ENCODE measurements at places on chromosomes 12 and 14.

DNA sequence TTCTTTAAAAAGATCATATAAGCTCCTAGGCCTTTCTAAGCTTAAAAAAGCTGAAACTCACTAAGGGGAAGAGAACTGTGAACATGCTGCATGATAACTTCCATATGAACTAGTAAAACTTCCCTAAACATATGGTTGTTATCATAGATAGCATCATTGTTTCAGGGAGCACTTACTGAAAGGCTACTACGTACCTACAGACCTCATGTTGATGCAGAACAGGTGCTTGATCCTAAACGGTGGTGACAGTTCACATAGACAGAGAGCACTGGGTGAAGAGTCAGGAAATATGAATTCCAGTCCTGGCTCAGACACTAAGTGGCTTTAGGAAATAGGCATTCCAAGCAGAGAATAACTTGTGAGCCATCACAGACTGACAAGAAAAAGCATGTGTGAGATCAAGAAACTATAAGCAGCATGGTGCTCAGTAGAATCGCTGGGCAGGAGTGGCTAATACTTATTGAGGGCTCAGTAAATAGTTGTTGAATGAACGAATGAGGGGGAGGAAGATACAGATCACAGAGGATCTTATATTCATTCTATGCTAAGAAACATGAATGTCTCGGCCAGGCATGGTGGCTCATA, 78.4 kb upstream of the NUDT4 start:
- DNase-seq = no peak

DNA sequence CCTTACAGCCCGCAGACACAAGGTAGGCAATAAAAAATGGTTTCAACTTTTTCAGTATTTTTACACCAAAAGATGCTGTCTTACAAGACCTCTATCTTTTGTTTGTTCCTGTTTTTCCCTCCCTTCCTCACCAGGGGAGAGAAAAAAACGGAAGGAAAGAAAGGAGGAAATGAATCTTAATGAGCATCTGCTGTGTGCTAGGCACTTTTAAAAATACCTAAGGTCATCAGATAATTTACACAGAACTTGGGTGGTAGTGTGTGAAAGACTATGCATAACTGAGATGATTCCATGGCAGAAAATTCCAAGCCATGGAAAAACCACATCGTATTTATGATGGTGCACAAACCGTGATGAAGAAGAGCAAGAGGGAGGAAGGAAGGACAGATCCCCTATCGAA, 121.2 kb downstream of the DIP2B start:
- no peak for DNase-seq

GRCh38 chr12:88805286-88805685, 225.0 kb upstream of the KITLG start:
- DNase-seq = no peak

- no peak for DNase-seq
These were observed 1.5 kb upstream of the DIABLO start for GRCh38 chr12:122227341-122227740.

DNA sequence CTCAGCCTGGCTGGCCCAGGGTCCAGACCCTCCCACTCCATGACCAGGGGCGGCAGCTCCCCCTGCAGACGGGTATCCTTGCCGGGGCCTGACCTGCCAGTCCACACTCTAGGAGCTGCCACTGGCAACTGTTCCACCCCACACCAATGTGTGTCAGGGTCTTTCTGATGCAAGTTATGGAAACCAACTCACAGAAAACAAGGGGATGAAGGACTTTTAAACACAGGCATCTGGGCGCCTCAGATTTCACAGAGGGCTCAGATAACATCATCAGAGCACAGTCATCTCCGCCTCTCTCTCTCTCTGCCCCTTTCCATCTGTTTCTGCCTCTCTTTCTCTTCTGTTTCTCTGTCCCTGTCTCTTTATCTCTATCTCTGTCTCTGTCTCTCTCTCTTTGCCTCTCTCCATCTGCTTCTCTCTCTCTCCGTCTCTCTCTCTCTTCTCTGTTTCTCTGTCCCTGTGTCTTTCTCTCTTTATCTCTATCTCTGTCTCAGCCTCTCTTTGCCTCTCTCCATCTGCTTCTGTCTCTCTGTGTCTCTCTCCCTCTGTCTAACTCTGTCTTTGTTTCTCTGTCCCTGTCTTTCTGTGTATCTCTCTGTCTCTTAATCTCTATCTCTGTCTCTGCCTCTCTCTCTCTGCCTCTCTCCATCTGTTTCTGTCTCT, 67.4 kb upstream of the FBRSL1 start:
- DNase-seq = no peak

DNA sequence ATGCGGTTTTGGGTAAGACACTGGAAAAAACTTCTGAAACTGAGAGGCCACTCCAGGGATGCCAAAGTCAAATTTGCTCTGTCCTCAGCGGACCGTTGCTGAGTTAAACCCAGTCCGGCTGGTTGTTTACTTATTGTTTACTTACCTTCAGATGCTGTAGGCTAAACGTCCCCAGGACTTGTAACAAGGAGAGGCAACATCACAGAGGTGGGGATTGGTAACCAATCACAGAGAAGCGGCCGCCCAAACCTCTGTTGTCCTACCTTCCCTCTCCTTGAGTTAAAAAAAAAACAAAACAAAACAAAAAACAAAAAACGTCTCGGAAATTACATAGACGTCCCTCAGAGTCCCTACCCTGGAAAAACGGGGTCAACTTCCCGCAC, 380 bp downstream of the ANO2 start:
- no peak for DNase-seq

DNA sequence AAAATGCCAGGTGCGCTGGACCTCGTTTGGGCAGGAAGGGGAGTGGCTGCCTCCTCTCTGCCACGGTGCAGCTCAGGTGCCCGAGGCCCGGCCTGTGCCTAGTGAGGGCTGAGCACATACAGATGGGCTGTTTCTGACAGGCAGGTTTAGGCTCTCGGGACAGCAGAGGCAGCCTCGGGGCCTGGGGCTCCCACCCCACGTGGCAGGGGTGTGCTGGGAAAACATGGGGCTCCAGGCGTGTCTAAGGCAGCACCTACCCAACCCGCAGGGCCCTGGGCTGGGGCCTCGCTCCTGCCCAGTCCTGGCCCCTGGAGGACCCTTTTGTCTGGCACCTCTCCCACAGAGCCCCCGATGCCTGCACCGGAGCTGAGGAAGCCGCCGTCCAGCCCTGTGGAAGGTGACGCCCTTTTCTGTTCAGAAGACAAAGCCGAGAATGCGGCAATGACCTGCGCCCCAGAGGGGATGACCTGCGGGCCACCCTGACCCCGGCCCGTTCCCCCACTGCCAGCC, 76.4 kb upstream of the GALNT9 start:
- no peak for DNase-seq

GRCh38 chr12:2775431-2775830, 19.3 kb upstream of the FKBP4 start:
- DNase-seq = no peak

GRCh38 chr12:27637524-27637923, 58.7 kb upstream of the REP15 start:
- no peak for DNase-seq

GRCh38 chr12:57080855-57081254, 2.3 kb upstream of the NEMP1 start:
- no peak for DNase-seq

- DNase-seq = no peak
These were observed 27.4 kb downstream of the CRACR2A start for GRCh38 chr12:3725388-3726115.

DNA sequence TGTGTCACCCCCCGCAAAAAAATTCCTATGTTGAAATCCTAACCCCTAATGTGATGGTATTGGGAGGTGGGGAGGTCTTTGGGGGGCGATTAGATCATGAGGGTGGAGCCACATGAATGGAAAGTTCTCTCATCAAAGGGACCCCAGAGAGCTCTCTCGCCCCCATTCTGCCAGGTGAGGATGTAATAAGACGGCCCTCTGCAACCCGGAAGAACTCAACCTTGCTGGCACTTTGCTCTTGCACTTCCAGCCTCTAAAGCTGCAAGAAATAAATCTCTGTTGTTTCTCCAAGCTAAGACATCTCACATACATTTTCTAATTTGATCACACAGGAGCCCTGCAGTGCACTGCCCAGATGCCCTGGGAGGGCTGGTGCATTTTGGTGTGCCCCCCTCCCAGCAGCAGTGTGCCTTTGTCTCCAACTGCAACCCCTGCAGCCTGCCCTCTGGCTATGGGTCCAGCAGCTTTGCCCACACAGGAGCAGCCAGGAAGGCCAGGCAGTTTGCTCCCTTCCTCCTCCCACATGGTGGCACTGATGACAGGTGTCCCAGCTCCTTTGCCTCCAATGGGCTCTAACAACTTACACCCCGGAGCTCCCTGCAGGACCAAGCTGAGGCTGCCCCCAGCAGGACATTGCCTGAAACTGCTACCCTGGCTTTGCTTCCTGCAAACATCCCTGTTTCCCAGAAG, 59.3 kb downstream of the C14orf132 start:
- DNase-seq = no peak

GRCh38 chr14:52235434-52235833, 32.1 kb upstream of the PTGDR start:
- no peak for DNase-seq

DNA sequence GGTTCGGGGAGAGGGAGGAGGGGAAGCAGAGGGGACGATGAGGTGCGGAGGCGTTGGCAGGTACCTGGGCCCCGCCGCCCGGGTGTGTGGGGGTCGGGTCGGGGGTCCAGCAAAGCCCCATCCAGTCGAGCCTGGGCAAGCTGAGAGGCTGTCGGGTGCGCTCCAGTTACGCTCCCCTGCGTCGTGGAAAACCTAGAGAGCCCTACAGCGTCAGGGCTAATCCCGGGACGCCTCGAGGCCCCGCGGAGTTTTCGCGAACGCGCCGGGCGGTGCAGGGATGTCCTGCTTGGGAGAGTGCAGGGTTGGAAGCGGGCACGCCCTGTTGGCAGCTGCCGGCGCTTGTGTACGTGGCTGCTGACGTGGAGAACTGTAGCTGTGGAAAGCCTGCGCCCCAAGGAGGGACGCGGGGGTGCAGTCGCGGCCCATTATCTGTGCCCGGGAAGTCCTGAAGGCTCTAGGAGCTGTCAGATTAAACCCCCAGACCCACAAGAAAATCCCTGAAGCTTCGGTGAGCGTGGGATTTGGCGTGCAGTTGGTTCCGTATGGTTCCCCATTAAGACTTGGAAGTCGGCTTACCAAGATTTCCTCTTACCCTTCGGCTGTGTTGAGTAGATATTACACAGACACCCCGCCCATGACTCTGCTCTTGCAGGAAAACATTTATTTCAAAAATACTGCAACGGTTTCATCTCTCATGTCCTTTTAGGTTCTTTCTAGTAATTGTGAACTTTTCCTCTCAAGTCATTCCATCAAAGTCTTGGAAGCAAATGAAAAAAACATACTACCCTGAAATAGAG, 11.3 kb upstream of the SLC38A2 start:
- no peak for DNase-seq

DNA sequence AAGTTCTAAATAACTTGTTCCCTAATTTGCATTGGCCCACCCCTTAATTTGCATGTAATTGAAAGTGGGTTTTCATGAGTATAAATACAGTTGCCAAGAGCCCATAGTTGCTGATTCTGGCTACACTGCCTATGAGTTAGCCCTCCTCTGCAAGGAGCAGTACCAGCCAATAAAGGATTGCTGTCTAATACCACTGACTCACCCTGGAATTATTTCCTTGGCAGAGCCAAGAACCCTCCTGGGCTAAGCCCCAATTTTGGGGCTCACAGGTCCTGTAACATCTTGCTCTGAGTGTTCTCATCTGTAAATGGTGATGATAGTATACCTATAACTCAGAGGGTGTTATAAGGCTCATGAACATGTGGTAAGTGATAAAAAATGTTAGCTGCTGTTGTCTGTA, 6.8 kb downstream of the TTC8 start:
- no peak for DNase-seq

DNA sequence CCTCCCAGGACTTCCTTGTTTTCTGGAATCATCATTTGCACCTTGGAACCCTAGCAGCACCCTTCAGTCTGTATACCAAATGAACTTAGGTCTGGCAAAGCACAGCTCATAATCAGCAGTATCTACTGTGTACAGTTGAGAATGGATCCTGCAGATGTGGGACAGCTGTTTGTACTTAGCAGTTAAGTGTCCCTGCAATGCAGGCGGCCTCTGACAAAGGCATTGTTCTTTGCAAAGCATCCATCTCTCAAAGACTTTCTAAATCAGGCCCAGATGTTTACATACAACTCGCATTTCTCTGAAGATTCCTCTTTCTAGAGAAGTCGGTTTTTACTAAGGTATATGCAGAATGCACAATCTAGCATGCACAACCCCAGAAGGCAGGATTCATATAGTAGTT, 170.5 kb upstream of the RBM19 start:
- peak; percentile 79 for DNase-seq

DNA sequence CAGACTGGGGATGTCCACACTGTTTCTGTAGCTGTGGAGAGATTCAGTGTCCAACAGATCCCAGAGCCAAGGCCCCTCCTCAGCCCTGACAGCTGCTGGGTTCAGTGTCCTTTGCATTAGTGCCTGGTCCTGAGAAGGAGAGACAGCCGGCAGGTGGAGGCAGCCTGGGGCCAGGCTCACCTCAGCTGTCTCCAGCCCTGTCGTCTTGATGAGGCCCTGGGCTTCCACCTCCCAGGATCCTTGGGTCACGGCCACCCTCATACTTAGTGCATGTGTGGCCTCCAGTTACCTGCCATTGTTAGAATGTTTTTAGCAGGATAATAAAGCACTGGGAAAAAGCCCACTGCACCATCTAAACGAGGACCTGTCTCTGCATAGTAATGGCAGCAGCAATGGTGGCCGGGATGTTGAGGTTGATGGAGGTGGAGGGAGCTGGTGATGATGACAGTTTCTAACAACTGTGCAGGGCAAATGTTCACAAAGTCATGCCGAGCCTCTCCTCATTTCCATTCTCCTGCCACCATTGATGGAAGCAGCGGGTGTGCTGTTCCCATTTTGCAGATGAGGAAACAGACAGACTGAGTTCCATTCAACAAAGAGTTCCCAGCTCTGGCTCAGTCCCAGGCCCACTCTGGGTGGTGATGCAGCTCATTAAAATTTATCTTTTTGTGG, 17.7 kb downstream of the ASB2 start:
- DNase-seq = no peak

- DNase-seq = no peak
These were observed 3.9 kb downstream of the CEP170B start for GRCh38 chr14:104868811-104869572.

DNA sequence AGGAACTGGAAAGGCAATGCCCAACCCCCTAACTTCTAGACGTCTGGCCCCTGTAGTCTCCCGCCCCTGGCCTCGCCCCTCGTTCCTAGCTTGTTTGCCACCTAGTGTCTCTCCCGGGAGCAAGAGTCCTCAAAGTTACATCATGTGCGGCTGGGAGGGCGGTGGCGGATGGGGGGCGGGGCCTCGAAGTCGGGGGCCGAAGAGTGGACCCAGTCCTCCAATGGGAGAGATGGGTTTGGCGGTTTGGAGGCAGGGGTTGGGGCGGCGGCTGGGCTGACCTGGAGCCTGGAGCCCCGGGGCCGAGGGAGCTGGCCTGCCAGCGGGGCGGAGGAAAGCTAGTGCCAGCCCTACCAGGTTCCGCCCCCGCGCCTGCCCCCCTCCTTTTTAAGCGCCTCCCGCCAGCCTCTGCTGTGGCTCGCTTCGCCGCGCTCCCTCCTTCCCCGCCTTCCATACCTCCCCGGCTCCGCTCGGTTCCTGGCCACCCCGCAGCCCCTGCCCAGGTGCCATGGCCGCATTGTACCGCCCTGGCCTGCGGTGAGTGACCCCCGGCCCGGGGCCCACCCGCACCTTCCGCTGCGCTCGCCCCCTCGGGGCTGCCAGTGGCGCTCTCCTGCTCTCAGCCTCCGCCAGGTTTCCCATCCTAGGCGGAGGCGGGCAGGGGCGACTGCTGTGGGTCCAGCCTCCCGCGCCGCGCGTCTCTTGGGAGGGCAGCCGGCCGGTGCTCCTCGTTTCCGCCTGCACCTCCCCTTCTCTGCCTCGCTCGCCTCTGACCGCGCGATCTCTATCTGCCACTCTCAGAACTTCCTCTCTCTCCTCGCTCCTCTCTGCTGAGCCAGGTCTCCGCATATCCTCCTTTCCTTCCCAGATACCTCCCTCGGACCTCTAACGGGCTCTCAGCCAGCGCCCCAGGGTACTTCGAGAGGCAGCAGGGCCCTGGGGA, at the start of gene PCK2:
Gene PCK2 (plus strand): TSS at position 411 of the 940 bp plus-strand sequence. CDS start 95 bp downstream, at position 506.
- DNase-seq = no peak

All from forelimb muscle (tissue), 1 donor.